ENCODE measurements at places on chromosomes 4 and X.

DNA sequence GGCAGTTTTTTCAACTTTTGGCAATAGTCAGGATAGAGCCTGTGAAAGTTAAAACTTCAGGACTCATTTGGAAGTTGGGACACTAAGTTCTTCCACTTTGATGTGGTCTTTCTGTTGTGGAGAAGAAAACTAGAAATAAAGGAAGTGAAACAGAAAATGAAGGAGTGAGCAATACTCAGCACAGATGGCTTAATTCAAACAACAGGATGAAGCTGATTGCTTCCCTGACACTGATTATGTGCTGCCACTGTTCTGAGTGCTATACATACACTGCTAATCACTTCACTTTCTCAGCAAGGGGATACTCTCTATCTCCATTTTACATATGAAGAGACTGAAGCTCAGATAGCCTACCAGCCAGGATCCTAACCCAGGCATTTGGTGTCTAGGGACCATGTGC, 235.1 kb upstream of the CPEB2 start:
- no peak for DNase-seq

DNA sequence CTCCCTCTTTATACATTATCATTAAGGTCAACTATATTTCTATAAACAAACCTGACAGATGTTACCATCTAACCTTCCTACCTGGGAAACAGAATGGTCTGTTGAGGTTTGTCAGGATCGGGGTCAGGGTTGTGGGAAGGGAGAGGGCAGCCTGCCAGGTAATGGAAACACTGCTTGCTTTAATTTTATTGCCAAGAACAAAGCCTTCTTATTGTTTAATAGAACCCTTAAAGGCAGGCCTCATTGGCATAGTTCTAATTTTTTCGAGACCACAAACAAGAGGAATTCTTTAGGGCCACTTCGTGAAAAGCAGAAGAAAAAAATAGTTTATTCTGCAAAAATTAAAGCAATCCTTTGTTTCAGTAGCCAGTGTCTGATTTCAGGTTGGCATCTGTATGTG, 113.2 kb downstream of the MID1 start:
- DNase-seq = no peak

DNA sequence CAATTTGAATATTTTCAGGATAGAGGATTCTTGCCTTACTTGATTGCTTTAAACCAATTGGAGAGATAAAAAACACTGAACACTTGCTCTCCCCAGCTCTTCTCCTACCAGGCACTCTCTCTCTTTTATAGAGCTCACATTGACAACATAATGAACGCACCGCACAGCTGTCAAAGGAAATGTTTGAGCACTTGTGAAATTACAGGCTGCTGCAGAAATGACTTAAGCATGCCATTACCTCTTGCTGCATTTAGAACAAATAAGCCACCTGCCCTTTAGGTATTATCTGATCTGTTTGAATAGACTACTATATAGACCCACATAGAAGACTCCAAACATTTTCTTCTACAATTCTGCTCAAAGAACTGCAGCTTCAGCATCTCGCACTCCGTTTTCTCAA, 227.7 kb downstream of the C4orf33 start:
- DNase-seq = no peak

- DNase-seq = no peak
Measured at GRCh38 chr4:3073158-3074077, 920 bp downstream of the HTT-AS start.

DNA sequence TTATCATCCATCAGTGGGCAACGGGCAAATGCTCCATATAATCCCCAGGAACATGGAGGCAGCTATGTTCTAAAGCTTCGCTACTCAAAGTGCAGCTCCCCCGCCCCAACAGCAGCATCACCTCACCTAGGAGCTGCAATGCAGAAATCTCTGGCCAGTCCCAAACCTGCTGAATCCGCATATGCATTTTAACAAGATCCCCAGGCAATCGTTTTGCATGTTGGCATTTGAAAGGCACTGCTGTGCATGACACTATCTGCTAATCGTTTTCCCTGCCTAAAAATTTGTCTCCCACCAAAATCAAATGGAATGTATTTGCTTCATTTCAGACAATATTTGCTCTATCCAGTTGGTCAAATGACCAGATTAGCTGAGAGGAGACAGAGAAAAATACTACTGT, 15.2 kb downstream of the ADGRG2 start:
- no peak for DNase-seq

- no peak for DNase-seq
Measured at GRCh38 chr4:3007724-3008123, 44.4 kb downstream of the GRK4 start.

All from smooth muscle cell of the brain vasculature (primary cell).